ENCODE measurements at places on chromosomes 3 and 15.

DNA sequence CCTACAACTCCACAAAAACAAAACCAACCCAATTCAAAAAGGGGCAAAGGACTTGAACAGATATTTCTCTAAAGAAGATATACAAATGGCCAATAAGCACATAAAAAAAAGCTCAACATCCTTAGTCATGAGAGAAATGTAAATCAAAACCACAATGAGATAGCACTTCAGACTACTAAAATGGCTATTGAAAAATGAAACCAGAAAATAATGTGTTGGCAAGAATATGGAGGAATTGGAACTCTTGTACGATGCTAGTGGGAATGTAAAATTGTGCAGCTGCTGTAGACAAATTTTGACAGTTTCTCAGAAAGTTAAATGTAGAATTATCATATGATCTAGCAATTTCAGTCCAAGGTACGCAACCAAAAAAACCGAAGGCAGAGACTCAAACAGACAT is 29.0 kb downstream of the KY start:
- DNase-seq: no peak

- DNase-seq: no peak
Measured at GRCh38 chr15:88800026-88800425, 3.2 kb upstream of the ACAN start.

- DNase-seq: no peak
Measured at GRCh38 chr15:21271566-21271965, 168.7 kb downstream of the POTEB3 start.

- no peak for DNase-seq
Measured at GRCh38 chr3:96711816-96712215, 102.6 kb upstream of the EPHA6 start.

DNA sequence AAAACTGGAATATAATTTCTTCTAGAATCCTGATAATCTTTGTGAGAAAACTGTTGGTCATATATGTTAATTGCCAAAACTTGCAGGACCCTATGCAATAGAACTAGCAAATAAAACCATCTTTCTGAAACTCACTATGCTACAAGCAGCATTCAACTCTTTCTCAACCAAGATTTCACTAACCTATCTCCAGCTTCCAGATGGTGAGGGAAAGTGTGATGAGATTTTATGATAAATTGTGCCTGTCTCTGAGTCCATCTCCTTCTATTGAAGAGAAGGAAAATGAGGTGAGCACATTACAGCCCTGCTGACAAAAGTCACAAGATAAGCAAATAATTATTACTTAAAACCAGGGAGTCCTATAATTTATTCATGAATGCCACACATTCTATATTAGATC is 44.1 kb upstream of the UBE2Q2 start:
- DNase-seq: no peak

DNA sequence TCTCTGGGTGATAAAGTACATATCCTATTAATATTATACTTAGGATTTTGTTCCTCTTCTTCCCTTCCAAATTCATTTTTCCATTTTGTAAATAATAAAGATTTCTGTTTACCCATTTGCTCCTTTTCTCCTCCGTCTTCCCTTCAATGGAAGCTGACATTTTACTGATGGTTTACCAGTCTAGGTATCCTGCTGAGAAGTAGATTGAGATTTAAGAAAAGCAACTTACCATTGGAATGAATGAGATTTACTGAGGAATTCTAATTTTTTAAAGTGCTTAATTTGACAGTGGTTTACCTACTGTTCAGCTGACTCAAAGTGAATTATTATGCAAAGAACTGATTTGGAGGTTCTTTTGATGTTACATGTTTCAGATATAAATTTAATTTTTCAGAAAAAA is 2.4 kb downstream of the C15orf61 start:
- no peak for DNase-seq

DNA sequence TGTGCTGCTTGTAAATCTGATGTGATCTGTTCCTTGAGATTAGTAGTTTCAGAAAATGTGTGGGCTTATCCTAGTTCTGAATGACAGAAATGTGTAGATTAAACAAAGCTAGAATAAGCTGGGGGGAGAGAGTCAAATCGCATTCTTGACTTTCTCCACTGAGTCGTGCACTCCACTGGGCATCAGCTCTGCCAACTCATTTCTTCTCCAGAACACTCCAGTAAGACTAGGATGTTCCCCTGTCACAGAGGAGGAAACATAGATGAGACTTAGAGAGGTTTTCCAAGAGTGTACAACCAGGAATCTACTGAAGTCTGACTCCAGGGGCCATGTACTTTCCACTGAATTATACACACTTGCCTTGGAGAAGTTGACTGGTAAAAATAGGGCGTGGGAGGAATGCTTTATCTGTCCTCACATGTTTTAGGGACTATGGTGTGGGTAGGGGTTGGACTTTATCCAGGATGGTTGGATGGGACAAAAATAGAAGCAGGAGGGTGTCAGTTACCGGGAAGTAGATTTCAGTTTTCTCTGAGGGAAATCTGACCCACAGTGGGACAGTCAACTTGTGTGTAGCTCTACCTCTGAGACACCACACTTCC is 298.2 kb downstream of the UBE2E2 start:
- DNase-seq: peak; percentile 94

- peak; percentile 20 for DNase-seq
Measured at GRCh38 chr3:47578691-47579632, at the start of gene CSPG5. CSPG5 (minus strand) TSS chr3:47578865; CDS start chr3:47578693, 172 bp downstream.

DNA sequence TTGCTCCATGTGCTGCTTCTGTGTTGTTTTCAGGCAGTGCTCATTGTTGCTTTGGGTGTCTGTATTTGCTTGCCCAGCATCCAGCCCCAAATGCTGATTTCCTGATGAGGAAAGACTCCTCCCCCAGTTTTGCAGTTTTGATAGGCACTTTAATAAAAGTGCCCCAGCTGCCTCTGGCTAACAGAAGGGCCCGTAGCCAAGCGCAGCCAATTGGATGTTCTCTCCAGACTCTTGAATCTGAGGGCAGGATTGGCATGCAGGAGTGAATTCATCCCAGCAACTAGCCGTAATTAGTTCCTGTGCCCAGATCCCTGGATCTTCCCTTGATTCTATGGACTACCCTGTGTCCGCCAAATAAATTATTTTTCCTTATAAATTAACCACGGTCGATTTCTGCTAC is 14.8 kb upstream of the SEMA5B start:
- peak; percentile 40 for DNase-seq

DNA sequence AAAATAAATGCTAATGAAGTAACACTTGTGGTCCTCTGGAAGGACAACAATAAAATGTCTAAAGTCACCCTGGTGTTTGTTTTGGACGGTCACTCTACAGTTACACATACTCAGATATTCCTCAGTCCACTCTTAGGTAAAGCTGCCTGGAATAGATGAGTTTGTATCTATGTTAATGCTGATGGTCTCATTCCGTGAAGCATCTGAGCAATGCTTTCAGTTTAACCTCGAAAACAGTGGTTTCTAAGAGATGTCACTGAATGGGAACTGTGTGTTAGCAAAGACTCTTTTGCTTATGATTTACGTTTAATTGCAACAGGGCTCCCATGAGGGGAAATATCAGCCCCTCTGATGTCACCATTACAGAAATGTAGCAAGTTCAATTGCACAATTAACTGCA is 49.1 kb downstream of the FBN1 start:
- no peak for DNase-seq

DNA sequence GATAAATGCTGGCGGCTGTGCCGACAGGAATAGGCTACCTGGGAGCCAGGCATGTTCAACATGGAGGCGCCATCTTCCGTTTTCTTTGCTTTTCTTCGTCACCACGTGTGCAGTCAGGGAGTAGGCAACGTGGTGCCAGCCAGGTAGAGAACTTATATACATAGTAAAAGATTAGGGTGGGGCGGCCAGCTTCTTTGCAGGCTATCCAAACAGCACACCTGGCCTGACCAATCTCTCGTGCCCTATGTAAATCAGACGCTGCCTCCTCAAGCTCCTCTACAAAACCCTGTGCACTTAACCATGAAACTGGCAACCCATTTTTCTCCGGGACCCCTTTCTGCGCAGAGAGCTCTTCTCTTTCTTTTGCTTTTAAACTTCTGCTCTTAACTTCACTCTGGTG is 28.6 kb upstream of the OR5K4 start:
- DNase-seq: no peak

GRCh38 chr15:37973856-37974255 is 39.4 kb downstream of the TMCO5A start:
- DNase-seq: no peak

- DNase-seq: no peak
Measured at GRCh38 chr3:175512700-175513099, 653.6 kb downstream of the NAALADL2 start.

GRCh38 chr15:39918688-39919385 is 1.2 kb downstream of the GPR176 start:
- DNase-seq: peak; percentile 51

GRCh38 chr3:20844851-20845250 is 658.8 kb upstream of the SGO1 start:
- no peak for DNase-seq

GRCh38 chr3:63351159-63352007 is 73.3 kb downstream of the SYNPR start:
- peak; percentile 66 for DNase-seq

GRCh38 chr3:9230596-9230995 is 18.9 kb downstream of the SRGAP3 start:
- DNase-seq: no peak

DNA sequence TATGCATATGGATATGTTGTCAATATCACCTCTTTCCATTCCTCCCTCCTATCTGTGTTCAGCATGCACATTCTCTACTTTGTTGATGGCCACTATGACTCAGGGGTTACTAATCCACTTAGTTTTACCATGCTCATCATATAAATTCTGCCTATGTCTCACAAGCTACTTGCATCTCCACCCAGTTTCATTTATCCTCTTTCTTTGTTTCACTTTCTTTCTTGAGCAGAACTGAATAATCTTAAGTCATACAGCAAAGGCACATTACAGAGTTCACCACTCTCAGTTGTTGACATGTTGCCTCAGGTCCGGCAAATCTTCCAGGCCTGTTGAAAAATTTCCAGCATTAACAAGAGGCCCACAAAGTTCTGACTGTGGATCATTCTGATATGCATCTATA is 71.5 kb downstream of the SSR3 start:
- DNase-seq: peak; percentile 55

- peak; percentile 63 for DNase-seq
Measured at GRCh38 chr3:88433568-88433967, 283.8 kb downstream of the C3orf38 start.

DNA sequence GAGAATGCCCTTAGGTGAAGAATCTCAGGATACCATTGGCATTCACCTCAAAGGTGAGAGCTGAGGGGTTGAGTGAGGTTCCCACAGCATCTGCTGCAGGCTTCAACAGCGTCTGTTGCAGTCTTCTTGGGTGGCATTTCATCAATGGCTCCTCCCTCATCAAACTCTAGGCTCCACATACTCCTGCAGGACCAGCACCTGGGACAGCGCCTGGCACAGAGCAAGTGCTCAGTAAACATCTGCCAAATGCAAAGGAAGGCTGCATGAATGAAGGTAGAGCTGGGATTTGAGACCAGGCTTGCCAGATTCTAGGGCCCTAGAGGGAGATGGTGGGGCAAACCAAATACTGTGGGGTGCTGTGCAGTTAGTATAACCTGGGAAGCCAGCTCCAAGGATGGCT is 9.6 kb downstream of the TRH start:
- peak; percentile 6 for DNase-seq

DNA sequence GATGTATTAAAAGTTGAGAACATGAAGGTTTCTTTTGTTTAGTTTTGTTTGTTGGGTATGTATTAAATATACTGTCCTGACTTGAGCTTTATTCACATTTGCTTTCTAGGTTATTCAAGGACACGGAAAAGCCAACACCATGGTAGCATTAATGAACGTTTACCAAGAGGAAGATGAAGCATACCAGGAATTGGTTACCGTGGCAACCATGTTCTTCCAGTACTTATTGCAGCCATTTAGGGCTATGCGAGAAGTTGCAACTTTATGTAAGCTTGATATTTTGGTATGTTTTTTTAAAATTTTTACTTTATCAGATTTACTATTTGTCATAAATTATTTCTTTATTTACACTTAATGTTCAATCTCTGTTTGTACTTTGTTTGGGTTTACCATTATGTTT is 3.6 kb downstream of the WHAMM start:
- DNase-seq: no peak

GRCh38 chr3:111863942-111864694 is 5.1 kb downstream of the PHLDB2 start:
- DNase-seq: no peak

DNA sequence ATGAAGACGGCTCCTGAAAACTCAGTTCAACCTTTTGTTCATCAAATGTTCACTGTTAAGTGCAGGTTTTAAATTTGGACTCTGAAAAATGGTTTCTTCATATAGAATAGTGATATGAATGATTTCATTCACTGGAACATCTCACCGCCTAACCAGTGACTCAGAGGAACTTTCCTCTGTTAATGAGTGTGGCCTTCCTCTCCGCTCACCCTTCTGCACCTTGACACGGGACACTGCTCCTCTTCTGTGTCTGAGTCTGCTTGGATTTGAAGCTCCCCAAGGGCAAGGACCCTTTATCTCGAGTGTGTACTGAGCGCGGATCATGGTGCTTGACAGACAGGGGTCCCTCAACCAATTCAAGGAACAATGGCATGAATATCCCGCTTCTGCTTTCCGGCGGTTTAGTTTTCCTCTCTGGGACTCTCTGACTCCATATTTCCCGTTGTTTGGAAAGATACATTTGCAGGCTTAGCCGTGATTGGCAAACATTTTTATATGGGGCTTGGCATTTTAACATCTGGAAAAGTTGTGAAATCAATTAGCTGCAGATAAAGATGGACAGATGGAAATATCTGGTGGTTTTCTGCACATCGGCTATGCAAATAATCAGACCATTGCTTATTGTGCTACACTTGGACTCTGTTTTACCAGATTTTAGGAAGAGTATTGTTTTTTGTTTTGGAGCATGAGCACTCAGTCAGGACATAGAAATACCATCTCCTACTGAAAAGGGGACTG is 20.9 kb downstream of the KBTBD8 start:
- no peak for DNase-seq

- peak; percentile 82 for DNase-seq
Measured at GRCh38 chr15:79981831-79982455, 10.9 kb upstream of the BCL2A1 start.

Measured in myocyte (in vitro differentiated cells).